ENCODE measurements at places on chromosomes 6 and 20.

DNA sequence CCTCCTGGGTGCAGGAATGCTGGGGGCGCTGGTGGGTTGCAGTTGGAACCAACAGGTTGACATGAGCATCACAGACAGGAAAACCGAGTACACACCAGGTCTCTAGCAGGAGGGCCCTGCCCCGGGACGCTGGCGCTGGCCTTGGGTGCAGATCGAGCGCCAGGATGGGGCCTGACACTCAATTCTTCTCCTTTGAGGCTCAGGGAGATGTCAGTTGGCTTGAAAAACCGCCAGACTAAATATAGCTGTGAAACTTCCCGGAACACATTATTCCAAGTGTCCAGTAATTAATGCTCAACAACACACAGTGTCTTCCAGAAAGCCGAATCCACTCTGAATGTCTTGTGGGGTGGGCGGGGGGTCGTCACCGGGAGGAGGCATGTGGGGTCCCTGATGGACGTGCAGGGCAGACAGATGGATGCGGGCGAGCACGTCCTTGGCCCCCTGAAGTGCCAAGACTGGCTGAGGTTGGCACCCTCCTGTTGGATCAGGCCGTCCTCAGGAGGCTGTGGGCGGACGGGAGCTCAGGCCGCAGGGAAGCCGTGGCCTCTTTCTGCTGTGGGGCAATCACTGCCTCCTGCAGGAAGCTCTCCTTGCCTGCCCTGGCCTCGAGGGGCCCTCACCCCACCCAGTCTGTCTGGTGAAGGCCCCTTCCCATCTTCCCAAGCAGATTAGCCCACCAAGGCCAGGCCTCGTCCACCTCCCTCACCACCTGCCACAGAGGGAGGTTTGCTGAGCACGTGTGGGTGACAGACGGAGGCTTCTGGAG is 19.4 kb upstream of the GATA5 start:
- no peak for DNase-seq

GRCh38 chr6:9841886-9842725 is 572.8 kb downstream of the TFAP2A start:
- DNase-seq = no peak

DNA sequence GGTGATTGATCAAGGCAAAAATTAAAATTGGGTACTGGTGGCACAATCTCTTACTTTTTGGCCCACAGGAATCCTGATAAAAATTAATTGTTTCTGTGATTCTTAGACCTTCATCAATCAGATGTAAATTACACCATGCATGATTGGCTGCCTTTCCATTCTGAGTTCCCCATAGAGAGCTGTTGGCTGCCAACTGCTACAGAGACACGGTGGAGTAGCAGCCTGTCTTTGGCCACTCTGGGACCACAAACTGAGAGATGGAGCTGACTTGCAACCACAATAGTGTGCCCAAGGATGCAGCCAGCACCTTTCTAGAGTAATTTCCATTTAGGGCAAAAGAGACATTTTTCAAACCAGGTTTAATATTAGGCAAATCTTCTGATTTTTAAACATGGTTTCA is 274.3 kb upstream of the MMS22L start:
- DNase-seq = no peak

DNA sequence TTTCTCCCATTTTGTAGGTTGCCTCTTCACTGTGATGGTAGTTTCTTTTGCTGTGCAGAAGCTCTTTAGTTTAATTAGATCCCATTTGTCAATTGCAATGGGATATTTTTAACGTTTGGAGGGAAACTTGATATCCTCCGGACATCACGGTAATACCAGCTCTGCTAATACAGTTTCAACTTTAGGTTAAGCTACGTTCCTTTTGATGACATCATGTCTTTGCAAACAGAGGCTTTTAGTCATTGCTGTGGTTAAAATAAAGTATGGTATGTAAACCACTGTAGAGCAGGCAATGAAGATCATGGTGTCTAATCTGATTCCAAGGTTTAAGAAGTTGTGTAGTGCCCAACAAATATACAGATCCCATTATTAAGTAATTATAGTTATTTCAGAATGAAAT is 168.0 kb upstream of the CHD6 start:
- no peak for DNase-seq

DNA sequence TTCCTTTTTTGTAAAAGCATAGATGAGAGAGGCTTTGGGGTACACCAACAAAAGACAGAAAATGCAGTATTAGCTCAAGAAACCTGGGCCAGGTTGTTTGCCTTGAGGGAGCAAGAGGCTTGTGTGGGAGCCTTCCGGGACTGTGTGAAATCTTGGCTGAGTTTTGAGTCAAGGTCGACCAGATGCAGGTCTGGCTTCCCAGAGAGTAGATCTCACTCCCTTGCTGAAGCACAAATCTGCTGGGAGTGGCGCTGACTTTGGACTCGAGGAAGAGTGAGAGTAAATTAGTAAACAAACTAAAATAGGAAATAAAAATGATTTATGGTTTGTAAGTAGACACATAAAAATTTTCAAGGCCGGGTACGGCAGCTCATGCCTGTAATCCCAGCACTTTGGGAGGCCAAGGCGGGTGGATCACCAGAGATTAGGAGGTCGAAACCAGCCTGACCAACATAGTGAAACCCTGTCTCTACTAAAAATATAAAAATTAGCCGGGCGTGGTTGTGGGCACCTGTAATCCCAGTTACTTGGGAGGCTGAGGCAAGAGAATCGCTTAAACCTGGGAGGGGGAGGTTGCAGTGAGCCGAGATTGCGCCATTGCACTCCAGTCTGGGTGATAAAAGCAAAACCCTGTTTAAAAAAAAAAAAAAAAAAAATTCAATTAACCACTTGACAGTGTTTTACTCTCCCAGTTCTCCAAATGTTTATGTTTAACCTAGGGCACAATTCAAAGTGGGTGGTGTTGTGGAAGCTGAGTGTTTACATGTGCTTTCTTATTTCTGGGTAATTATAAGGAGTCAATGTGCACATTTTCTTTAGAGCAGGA is 27.7 kb upstream of the EDN1 start:
- DNase-seq = no peak

GRCh38 chr6:42889815-42890214 is 10.4 kb downstream of the RPL7L1 start:
- no peak for DNase-seq

DNA sequence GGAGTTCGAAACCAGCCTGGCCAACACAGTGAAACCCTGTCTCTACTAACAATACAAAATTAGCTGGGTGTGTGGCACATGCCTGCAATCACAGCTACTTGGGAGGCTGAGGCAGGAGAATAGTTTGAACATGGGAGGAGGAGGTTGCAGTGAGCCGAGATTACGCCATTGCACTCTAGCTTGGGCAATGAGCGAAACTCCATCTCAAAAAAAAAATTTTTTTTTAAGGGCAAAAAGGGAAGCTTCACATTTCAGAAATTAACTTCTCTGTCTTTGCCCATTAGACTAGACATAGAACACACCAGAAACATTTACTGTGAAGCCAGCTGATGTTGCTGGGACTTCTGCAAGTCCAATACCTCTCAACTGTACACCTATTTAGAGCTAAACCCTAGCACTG is 90.8 kb upstream of the HDAC2 start:
- DNase-seq = no peak

DNA sequence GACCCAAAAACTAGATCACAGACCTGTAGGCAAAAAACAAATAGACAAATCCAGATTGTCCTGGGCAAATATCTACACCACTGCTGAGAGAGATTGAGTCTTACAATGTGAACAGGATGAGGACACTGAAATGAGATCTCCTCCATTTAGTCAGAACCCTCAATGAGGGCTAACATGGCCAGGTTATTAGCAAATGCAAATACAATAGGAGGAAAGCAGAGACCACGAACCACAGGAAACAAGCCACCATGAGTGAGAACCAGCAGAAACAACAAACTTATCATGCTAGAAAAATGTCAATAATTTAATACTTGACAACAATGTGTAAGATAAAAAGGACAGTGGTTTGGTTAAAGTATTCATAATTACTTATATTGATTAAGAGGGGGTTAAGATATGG is 162.8 kb downstream of the SYNE1 start:
- no peak for DNase-seq

DNA sequence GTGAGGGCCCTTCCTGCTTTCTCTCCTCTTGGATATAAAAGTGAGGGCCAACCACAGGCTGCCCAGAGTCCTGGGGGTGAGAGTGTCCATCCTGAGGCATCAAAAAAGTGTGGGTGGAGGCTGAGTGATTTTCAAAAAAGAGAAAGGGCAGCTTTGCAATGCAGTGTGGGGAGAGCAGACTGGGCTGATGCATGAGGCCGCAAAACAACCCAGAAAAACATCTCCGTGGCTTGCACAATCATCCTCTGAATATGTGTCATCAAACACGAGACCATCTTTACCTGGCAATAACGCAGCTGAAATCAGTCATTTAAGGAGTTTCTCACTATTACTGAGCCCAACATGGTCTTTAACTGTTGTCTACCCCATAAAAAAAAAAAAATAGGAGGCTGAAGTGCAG is 191.2 kb upstream of the SOX4 start:
- DNase-seq = no peak

- DNase-seq = no peak
Measured at GRCh38 chr6:19394687-19395086, 442.5 kb upstream of the ID4 start.

- DNase-seq = no peak
Measured at GRCh38 chr6:10414756-10415616, at the start of gene TFAP2A. TSS of gene TFAP2A (minus strand) at chr6:10415074. CDS start at chr6:10414991, 83 bp downstream.

DNA sequence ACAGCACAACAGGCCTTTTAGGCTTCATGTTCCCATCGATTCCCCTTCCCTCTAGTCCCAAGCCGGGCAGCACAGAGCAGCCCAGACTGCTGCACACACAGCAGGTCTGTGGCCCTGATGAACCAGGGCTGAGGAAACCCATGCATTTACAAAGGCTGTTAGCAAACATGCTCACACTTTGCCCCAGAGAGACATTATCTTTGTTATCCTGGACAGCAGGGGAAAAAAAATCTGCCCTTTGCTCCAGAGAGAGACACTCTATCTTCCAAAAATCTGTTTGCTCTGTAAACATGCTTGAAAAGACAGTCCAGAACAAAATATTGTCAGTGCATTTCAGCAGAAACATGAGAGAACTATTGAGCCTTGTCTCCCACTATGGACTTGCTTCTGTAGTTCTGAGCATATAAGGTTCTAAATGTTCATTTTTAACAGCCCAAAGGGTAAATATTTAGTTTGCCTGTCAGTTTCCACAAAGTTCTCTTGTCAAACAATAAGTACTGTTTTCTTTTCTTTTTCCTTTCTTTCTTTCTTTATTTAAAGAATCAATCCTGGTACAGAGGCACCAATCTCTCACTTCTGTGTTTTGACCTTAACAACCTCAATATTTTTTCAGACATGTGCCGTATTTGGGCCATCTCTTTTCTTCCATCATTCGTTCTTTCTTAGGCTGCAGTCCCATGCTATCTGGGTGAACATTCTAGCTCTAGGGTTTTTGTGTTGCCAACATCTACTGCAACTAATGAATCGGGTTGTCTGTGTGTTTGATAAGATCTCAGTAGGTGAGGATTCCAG is 468.0 kb downstream of the EPM2A start:
- DNase-seq = no peak

GRCh38 chr6:105561486-105561885 is 158.6 kb upstream of the PREP start:
- no peak for DNase-seq

GRCh38 chr6:32962213-32962826 is 6.1 kb upstream of the BRD2 start:
- DNase-seq = no peak

- no peak for DNase-seq
Measured at GRCh38 chr20:24773751-24774201, 175.3 kb upstream of the CST7 start.

DNA sequence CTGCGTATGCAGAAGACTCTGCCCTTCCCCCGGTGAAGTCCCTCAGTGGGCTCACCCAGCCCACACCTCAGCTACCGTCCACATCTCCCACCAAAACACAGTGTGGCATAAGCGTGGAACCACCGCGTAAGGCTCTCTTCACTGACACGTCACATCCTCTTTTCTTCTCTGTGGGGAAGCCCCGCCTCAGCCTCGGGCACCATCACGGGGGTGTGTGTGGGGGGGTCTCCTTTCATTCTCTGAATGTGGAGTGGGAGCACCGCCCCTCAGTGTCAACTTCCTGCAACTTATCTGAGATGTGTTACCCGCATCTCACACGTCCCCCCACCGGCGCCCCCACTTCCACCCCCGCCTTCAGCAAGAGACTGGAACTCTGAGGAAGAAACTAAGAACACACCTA is 388.4 kb upstream of the JARID2 start:
- DNase-seq = peak; percentile 55

DNA sequence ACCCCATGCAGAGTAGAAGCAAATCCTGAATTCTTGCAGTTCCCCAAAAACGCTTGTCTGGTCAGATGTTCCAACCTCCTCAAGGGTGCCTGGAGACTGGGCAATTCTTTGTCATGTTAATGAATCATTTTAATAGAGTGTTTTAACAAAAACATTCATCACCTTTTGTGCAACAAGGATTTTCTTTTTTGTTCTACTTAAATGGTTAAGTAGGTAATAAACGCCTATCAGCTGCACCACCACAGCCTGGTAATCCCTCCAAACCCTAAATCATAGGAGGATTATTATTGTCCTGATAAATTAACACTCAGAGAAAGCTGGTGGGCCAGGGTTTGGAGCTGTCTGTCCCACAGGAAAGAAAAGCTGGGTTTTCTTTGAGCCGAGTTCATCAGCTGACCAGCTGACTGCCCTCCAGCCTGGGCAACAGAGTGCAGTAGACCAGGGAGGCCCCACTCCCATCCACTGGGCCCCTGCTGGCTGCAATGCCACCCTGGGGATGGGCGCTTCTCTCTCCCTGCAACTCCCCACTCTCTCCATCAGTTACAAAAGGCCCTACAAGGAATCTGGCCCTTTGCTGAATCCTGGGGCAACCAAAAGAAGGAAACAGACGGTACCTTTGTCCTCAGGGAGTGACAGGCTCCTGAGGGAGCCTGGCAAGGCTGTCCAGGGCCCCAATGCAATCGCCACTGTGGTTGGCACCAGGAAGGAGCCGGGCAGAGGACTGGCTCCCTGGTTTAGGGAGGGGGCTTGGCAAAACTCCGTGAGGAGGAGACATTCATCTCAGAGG is 23.1 kb upstream of the BMP7 start:
- DNase-seq = no peak

GRCh38 chr6:170039156-170040114 is 251.4 kb downstream of the DLL1 start:
- no peak for DNase-seq

GRCh38 chr6:44522871-44523270 is 135.4 kb downstream of the CDC5L start:
- no peak for DNase-seq

DNA sequence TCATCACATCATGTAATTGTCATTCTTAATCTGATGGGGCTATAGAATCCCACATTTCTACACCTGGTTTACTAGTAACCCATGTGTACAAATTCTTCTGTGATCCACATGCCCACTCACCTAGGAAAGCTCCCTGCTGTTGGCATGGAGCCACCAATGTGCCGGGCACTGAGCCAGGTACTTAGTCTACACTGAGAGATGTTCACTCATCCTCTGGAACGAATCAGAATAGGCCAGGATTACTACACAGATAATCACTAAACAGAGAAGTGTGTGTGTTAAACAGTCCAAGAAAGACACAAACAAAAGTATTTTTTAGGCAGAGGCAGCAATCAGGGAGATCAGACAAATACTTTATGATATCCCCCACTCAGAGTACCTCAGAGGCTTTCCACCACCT is 193.2 kb upstream of the VGLL2 start:
- DNase-seq = no peak

Data from activated CD8-positive, alpha-beta memory T cell treated with anti-CD3 and anti-CD28 coated beads for 1 hour (primary cell).